ENCODE measurements at places on chromosomes 1 and 21.

DNA sequence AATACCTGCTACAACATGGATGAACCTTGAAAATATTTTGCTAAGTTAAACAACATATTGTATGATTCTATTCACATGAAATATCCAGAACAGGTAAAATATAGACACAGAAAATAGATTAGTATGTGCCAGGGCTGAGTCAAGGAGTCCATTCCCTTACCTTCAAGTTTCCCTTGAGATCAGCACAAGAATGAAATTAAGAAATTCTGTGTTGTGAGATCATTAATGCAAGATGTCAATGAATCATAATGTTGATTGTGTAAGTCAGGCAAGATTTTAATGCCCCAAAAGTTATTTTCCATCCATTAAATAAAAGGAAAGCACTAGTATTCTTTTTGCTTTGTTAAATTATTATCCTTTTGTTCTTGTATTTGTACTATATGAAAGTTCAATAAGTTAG lies 139.4 kb downstream of the MRPL39 start:
- no peak for DNase-seq

DNA sequence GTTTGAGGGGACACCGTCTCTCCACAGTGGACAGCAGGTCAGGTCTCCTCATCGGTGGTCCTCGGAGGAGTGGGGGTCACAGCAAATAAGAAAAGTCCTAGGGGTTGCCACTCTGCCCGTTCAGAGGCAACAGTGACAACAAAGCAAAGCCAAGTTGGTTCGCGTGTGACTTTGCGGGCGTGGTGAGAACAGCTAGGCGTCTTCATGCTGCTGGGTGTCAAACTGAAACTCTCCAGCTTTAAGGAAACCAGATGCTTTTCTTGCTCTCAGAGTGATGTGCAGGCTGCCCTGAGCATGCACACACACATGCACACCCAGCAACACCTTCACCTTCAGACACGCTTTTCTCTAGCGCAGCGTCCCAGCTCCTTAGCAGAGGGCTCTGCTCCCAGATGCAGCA lies 70.1 kb upstream of the ARHGEF16 start:
- DNase-seq, result no peak

- DNase-seq, result no peak
Measured at GRCh38 chr1:56868761-56869160, 14.2 kb downstream of the C8A start.

DNA sequence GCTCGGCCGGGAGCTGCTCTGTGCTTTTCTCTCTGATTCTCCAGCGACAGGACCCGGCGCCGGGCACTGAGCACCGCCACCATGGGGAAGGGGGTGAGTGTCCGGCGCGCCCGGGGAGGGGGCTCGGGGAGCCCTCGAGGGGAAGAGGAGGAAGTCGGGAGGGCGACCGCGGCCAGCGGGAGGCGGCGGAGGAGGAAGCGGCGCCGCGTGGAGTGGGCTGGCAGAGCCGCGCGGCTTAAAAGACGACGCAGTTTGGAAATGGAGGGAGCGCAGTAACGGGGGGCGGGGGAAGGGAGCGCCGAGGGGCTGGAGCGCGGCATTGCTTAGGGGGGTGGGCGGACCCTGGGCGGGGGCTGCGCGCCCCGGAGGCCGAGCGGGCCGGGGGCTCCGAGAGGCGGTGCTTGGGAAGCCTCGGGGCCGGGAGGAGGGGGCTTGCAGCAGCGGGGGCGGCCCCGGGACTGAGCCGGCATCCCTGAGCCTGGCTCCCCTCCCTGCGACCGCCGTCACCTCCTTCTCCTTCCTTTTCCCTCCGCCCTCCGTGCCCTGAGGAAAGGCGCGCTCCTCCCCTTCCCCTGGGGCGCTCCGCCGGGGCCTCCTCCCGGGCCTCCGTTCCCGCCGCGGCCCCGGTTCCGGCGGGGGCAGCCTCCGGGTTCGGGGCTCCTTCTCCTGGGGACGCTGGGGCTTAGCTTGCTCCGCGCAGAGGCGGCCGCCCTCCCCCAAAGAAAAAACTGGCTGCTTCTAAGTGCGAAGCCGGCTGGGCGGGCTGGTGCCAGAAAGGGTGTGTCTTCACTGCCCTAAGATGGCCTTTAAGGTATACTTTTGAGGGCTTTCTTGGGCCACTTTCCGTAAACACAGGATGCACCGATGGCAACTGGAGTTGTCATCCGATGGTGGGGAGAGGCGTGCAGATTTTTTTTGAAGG lies 648 bp downstream of the ATP1A1 start:
- DNase-seq, result no peak

- DNase-seq, result no peak
Measured at GRCh38 chr1:58811303-58811702, 27.5 kb upstream of the JUN start.

DNA sequence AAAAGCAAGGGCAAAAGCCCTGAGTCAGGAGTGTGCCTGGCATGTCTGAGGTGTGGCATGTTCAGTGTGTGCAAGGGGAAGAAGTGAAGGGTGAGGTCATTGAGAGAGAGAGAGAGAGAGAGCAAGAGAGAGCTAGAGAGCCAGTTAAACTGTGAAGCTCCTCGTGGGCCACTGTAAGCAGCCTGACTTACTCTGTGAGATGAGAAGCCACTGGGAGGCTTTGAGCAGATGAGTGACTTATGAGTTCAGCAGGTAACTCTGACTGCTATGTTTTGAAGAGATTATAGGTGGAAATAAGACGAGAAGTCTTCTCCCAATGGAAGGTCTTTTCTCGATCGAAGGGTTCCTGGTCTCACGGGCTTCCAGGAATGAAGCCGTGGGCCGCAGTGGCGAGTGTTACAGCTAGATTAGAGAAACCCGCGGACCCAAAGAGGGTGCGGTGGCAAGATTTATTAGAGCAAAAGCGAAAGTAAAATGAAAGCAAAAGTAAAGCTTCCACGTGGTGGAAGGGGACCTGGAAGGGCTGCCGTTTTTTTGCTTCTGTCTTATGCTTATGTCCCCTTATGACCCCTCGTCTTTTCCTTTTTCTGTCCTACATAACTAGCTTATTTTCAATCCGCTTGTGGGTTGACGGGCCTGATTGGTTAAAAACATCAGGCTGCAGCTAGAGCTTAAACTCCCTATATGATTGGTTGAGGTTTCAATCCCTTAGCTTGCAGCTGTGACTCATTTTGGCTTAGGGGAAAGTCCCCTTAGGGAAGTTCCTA lies 323.1 kb upstream of the FAM78B start:
- no peak for DNase-seq
